Nasal cavity respiratory epithelium epithelial cell of viscerocranial mucosa (primary cell): ENCODE measurements at places on chromosomes 16 and 17. TPM values are rescaled to one million over a fixed set of nuclear protein-coding genes. Genes with fewer than 3 reads are reported as not detected.

KRT12 gene
- total RNA-seq: not detected in 2 replicates

LGALS9B gene
- 0.50 TPM in 1 of 2 replicates, not detected in the other for total RNA-seq

CCNF gene
- 3.1 and 5.5 TPM in 2 replicates for total RNA-seq

DOC2B gene
- under 0.01 and 17.8 TPM in 2 replicates for total RNA-seq

STAT5A gene
- 0.68 and 3.7 TPM in 2 replicates for total RNA-seq

ABCC11 gene
- total RNA-seq: 0.21 and 0.34 TPM in 2 replicates

USP43 gene
- total RNA-seq: 11.3 and 11.6 TPM in 2 replicates

CYGB gene
- total RNA-seq: 9.2 and 10.0 TPM in 2 replicates

USH1G gene
- total RNA-seq: 3.3 and 3.4 TPM in 2 replicates

RRAD gene
- 3.1 and 35.2 TPM in 2 replicates for total RNA-seq

NR1D1 gene
- total RNA-seq: 1.7 and 5.7 TPM in 2 replicates

ZG16 gene
- not detected in 2 replicates for total RNA-seq

IL34 gene
- total RNA-seq: 1.0 and 2.1 TPM in 2 replicates

ARMC7 gene
- 2.7 and 4.3 TPM in 2 replicates for total RNA-seq

CPHXL2 gene
- not detected in 2 replicates for total RNA-seq

SPATA32 gene
- 0.07 TPM in 1 of 2 replicates, not detected in the other for total RNA-seq

TPPP3 gene
- total RNA-seq: under 0.01 and 0.14 TPM in 2 replicates

PRSS22 gene
- 7.5 and 54.4 TPM in 2 replicates for total RNA-seq

GRAP gene
- total RNA-seq: 0.14 TPM in 1 of 2 replicates, not detected in the other

CEP20 gene
- total RNA-seq: 37.0 and 84.1 TPM in 2 replicates

SLFN11 gene
- total RNA-seq: 1.6 and 6.5 TPM in 2 replicates

MEIOC gene
- under 0.01 TPM in 1 of 2 replicates, not detected in the other for total RNA-seq

CTRB2 gene
- not detected in 2 replicates for total RNA-seq

RAB34 gene
- total RNA-seq: 46.3 and 50.2 TPM in 2 replicates

IRX3 gene
- total RNA-seq: 2.1 and 4.1 TPM in 2 replicates

EVPLL gene
- 1.4 and 2.3 TPM in 2 replicates for total RNA-seq

CTF1 gene
- total RNA-seq: 0.68 and 1.2 TPM in 2 replicates

ABCA9 gene
- 0.34 and 0.71 TPM in 2 replicates for total RNA-seq

PRDM7 gene
- not detected in 2 replicates for total RNA-seq

ACSM2A gene
- not detected in 2 replicates for total RNA-seq

C16orf96 gene
- total RNA-seq: under 0.01 and 0.14 TPM in 2 replicates

VASN gene
- 4.4 and 11.5 TPM in 2 replicates for total RNA-seq

MRPL58 gene
- 20.9 and 26.7 TPM in 2 replicates for total RNA-seq
